ENCODE measurements at places on chromosomes 7 and 10. TPM values are rescaled to one million over a fixed set of nuclear protein-coding genes. Genes with fewer than 3 reads are reported as not detected.

The OPN4 gene
- 4.2 TPM for total RNA-seq

- H3K4me1 ChIP-seq = peaks cover 24% of the 10 kb centered on the region
- no peaks in the 10 kb centered on the region for H3K36me3 ChIP-seq
- H3K27ac ChIP-seq = peak overlapping the region; percentile 99
- DNase-seq = no peak
- no peaks in the 10 kb centered on the region for H3K27me3 ChIP-seq
- H3K4me3 ChIP-seq = no peak overlapping the region
Measured at GRCh38 chr10:71863203-71863602, 12.2 kb upstream of the PSAP start.

DNA sequence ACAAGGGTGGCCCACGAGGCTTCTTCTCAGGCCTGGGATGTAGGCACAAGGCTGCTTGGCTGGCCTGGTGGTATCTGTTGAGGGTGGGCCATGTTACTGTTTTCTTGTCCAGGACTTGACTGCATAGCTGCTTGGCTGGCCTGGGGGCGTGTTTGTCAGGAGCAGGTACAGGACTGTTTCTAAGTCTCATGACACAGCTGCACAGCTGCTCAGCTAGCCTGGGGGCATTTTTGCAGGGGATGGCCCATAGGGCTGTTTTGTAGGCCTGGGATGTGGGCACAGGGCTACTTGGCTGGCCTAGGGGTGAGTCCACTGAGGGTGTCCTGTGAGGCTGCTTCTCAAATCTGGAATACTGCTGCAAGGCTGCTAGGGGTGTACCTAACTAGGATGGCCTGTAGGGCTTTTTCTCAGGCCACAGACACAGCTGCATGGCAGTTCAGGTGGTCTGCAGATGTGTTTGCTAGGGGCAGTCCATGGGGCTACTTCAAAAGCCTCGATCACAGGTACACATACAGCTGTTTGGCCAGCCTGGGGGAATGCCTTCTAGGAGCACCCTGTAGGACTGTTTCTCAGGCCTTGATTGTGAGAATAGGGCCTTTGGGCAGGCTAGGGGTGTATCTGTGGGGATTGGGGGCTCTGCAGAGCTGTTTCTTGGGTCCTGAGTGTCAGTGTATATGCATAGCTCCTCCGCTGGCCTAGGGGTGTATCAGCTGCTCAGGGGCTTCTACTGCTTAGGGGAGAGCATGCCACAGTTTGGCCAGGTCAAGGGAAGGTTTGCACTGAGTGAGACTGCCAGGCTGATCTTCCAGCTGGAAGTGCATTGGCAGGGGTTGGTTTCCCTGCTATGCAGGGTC lies 26.6 kb upstream of the PLA2G12B start:
- no peak overlapping the region for H3K4me3 ChIP-seq
- H3K36me3 ChIP-seq = no peaks in the 10 kb centered on the region
- no peak for DNase-seq
- no peaks in the 10 kb centered on the region for H3K4me1 ChIP-seq
- H3K27me3 ChIP-seq = no peaks in the 10 kb centered on the region

DNA sequence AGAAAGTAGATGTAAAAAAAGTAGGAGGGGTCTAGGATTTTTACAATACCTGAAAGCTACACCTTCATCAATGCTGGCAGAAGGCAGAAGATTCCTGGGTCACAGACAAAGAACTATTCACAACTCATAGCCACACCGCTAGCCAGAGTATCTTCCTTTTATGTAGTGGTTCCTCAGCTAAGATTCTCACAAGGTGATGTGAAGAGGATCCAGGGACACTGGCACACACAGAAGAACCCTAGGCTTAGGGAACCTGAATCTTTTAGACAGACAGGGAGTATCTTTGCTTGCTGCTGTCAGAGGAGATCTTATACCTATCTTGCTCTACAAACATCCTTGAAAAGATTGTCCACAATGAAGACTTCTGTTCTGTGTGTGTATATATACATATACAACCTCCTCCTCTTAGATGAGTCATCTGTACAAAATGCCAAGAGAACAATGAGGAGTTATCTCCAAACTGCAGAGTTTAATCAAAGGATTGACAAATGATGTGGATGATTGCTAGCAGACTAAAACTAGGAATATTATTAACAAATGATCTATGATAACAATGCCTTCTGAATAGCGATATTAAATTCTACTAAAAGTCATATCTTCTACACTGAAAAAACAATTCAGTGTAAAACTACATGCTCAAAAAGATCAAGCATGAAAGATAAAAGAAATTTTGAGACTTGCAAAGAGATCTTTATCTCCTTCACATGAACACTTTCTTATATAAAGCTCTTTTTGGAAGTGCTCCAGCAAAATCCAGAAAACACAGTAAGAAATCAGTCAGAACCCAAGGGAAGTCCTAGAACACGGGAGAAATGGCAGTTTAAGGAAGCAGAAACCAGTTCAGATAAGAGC lies 409.3 kb downstream of the PARD3 start:
- H3K27me3 ChIP-seq = no peaks in the 10 kb centered on the region
- H3K27ac ChIP-seq = no peak overlapping the region
- no peaks in the 10 kb centered on the region for H3K36me3 ChIP-seq
- no peak for DNase-seq
- no peak overlapping the region for H3K4me3 ChIP-seq
- H3K4me1 ChIP-seq = no peaks in the 10 kb centered on the region
